ENCODE measurements at places on chromosomes 1 and 21.

GRCh38 chr1:89822109-89822962 is 1.5 kb downstream of the LRRC8D start:
- no peak for ATAC-seq

- ATAC-seq, result no peak
Measured at GRCh38 chr1:34898330-34898761, 31.1 kb downstream of the DLGAP3 start.

- no peak for ATAC-seq
Measured at GRCh38 chr1:207191776-207192175, 87.7 kb downstream of the C4BPA start.

DNA sequence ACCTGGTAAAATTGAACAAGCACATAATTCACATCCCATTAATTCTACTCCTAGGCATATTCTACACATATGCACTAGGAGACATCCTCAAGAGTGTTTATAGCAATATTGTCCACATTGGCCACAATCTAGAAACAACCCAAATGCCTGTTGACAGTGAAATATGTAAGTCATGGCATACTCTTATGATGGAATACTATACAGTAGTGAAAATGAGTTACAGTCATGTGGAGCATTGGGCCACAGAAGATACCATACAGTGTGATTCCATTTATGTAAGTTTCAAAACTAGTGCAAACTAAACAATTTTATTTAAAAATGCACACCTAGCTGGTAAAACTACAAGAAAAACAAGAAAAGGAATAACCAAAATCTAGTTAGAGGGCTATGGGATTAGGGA is 19.1 kb downstream of the CHIT1 start:
- no peak for ATAC-seq

DNA sequence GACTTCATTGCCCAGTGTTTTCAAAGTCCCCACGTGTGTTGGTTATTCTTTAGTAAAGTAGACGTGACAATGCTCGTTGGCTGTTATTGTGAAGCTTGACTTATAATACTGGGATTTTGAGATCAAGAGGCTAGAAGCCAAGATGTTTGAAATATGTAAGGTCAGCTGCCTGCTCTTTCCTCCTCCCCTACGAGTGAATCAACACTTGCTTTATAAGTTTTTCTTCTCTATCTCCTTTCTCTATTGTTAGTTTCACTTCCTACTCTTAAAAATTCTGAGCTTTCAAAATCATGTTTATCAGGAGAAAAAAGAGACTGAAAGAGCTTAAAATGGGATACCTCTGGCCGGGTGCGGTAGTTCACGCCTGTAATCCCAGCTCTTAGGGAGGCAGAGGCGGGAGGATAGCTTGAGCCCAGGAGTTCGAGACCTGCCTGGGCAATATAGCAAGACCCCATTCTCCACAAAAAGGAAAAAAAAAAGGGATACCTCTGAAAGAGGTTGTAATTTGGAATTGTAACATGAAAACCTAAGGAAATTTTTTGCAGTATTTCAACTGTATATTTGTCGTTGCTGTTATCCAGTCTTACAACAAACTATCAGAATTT is 72.0 kb downstream of the EPB41 start:
- ATAC-seq, result no peak

DNA sequence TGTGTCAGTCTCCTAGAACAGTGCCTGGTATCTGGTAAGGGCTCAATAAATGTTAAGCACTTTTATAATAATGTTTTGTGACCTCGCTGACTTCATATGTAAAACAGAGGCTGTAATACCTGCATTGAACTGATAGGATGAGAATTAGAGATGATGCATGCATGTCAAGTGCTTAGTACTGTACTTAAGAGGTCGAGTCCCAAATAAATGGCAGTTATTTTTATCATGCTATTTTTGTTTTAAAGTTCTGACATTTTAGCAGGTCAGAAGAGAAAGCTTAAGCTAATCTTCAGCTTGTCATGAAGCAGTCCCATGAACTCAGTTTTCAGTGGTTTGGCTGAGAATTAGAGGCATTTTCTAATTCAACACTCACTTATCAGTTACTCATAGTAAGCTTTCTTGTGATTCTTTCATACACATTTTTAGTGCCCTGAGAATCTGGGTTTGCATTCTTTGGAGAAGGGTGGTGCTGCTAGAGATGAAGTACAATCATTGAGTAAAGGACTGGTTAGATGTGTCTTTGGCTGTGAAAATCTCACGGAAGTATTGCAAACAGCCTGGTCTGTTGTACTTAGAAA is 75.7 kb upstream of the RAVER2 start:
- ATAC-seq, result no peak

DNA sequence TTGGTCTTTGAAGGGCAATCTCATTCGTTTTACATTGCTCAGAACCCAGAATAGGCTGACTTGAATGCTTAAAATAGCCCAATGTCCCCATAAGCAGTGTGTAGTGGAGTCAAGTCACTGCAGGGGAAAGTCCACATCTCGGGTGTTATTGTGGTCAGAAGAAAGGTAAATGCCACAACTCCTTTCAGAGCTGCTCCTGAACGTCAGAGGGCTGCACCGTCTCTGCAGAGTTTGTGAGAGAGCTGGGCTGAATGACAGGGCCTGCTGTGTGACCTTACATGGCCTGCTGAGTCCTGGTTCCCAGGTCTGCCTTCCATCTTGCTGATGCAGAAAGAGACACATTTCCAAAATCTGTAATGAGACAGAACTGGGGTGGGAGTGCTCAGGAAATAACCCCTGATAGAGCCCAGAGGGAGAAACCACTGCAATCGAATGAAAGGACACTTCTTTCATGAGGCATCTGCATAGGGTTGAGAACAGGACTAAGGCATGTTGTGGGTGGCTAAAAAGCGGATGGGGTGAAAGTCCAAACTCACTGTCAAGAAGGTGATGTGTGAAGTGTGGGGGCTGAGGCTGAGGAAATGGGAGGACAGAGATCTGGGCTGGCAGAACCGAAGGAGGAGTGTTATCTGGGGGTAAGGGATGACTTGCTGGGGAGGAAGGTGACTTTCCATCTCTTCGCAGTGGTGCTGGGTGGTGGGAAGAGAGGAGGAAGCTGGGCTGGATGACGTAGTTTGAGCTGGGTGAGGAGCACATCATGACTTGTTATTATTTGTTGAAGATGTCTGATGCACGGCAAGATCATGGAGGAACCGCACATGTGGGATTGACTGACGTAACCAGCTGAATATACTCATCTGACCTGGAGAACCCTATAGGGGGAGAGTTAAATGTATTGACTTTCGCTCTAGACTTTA is 33.7 kb downstream of the XCL2 start:
- ATAC-seq, result no peak

GRCh38 chr1:57553666-57554065 is 129.8 kb upstream of the DAB1 start:
- no peak for ATAC-seq

DNA sequence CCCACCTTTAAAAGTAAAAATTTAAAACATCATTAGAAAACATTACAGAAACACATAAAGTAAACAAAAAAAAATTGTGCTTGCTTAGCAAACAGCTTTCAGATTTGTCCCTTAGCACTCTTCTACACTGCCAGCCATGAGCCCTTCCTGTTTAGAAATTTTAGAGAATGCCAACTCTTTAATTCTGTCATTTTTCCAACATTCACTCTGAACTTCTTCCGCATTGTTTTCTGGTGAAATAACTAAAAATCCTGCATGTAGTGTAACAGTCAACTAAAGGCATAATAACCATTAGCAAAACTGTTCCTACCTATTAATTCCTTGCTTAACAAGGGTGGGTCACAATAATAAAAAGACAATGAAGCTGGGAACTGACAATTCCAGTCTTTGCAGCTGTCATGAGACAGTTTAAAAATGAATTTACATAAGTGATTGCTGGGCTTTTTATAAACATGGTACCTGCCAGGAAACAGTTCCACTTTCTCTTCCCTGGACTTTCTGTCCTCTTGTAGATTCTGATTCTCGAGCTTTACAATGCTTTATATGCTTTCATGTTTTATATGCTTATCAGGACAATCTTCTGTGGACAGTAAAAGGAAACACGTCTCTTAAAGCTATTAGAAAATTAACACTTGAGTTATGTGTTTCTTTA is 19.0 kb downstream of the GNG12 start:
- no peak for ATAC-seq

DNA sequence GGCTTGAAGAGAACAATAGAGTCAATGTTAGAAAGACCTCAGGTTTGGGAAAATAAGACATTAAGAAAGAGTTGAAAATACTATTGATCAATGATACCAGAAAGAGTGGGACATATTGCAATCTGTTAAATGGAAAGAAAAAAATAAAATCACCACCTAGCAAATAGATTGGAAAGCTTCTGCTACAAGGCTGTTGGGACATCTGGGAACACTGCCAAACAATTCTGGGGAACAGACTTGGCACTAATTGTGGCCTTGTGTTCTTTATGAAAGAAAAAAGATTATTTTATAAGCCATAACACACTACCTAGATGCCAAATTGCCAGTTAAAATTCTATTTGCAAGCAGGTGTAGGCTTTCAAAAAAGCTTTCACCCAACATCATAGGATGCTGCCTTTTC is 137.8 kb downstream of the TSEN15 start:
- no peak for ATAC-seq

DNA sequence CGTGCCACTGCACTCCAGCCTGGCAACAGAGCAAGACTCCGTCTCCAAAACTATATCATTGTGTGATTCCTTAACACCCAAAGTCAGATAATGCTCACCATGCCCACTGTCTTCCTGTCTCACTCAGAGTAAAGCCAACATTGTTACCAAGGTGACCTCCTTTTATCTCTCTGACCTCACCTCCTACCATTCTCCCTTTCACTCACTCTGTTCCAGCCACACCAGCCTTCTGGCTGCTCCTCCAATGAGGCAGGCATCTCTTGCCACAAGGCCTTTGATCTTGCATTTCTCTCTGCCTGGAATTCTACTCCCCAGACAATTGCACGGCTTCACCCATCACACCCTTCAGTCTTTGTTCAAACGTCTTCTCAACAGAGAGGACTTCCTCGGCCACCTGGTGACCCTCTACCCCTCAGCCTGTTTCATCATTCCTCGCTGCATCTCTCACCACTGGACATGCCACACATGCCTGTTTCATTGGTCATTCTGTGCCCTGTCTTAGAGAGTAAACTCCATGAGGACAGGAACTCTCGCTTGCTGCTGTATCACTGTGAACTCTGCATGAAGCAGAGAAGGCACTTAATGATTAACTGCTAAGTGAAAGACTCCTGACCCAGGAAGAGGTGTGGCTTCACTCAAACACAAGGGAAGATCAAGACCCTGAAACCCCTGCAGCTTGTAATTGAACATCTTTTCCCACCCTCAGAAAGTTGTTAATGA is 67.1 kb upstream of the CAPZB start:
- ATAC-seq, result no peak

DNA sequence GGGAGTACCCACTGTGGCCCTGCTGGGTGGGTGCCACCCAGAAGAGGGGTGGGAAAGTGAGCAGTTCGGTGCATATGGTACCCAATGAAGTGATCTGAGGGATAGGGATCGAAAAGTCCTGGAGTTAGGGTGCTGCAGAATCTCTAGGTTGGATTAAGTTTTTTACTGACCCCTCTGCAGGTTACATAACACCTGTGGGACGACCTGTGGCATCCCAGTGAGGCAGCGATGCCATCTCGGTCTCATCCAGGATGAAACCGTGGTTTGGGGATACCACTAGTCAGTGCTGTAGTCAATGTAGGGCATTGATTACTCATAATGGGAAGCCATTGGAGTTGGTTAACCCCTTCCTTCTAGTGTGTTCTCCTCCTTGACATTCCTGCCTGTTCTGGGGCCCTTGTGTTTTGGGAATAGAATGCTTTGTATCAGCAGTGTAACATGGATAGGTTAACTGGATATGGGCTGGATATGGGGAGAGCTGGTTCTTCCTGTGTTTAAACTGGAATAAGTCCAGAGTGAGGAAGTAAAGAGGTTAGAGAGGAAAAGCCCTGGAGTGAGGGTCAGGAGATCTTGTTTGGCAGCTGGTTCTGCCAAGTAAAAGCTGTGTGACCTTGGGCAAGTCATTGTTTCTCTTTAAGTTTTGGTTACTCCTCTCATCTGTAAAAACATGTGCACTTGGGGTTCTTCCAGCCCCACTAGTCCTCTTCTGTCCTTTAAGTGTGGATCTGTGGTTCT is 42.8 kb upstream of the ATF3 start:
- no peak for ATAC-seq

DNA sequence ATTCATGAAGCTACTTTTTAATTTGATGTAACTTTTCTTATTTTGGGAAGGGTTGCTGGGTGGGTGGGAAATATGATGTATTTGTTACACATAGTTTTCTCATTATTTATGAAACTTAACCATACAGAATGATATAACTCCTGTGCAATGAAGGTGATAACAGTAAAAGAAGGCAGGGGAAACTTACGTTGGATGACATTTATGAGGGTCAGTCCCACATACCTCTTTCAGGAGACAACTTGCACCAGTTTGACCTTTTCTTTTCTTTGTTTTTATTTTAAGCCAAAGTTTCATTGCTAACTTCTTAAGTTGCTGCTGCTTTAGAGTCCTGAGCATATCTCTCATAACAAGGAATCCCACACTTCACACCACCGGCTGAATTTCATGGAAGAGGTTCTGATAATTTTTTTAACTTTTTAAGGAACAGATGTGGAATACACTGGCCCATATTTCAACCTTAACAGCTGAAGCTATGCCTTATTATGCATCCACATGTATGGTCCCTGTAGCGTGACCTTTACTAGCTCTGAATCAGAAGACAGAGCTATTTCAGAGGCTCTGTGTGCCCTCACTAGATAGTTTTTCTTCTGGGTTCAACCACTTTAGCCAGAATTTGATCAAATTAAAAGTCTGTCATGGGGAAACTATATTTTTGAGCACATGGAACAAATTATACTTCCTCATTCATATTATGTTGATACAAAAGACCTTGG is 28.0 kb upstream of the KIAA1614 start:
- no peak for ATAC-seq

GRCh38 chr1:244280859-244281258 is 170.8 kb downstream of the ADSS2 start:
- ATAC-seq, result no peak

DNA sequence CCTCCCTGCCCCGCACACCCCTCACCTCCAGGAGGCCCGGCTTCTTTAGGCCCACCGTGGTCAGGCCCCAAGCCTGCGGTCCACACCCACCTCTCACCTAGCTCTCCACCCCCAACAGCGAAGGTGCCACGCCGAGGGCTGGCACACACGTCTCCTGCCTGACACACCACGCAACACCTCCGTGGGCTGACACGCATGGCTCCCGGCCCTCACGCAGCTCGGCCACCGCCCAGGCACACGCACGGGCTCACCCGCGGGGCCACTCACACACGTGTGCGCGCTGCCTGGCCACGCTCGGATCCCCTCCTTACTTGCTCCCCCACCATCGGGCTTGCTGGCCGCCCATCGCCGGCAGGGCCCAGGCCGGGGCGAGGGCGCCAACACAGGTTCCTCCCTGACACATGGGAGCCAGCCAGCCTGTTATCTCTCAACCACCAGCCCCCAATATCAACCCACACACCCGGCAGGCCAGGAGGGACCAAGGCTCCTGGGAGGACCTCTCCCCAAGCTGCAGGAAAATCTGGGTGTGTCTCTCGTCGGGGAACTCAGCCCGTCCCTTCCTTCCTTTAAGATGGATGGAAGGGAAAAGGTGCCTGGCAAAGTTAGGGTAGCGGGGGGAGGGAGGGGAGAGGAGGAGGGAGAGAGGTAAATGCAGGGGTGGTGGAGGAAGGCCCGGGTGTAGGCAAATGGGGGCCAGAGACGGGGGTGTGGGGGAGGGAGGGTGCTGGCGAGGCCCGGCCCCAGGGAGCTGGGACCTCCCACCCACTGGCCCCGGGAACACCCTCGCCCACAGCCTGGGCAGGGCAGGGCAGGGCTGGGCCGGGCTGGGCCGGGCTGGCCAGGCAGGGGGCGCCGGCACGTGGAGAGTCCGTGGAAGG is 546 bp downstream of the ELOVL1 start:
- peak; percentile 80 for ATAC-seq

All from SK-N-SH treated with all-trans-retinoic acid at 6 μM for 48 hours (cell line).